IPS DF 6.9 (cell line): ENCODE measurements at places on chromosomes 2 and 18.
A peak's percentile ranks its signal among the peaks of the same experiment; 100 is the strongest.

GRCh38 chr18:49691177-49691608 lies 122.1 kb downstream of the ACAA2 start:
- DNase-seq: no peak

DNA sequence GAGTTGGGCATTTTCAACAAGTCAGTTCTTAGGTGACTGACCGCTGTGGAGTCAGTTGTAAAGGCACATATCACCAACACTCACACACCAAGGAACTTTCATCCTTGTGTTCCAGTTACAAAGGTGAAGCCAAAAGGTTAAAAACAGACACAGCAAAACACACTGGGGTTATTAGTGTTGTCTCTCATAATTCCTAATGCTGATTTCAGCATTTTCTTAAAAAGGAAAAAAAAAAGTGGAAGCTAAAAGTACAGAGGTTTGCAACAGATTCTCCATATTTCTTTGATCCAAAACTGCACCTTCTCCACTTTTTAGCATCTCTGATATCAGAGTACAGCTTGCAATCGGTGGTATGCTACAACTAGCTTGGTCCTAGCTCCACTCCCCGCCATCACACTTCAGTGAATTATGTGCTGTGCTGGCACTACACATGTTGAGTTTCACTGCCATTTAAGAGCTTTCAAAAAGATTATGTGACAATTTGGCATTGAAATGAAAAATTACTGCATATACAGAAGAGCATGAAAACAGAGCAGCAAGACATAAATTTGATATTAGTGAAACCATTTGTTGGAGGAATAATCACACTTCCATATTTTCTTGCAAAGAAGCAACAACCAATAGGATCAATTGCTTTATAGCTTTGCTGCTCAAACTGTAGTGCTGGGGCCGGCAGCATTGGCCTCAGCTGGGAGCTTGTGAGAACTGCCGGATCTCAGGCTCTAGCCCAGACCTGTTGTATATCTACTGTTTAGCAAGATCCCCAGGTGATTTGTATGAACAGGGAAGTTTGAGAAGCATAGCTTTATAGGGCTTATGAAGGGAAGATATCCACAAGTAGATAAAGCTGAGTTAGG lies 62.3 kb upstream of the DAPL1 start:
- no peak for DNase-seq

DNA sequence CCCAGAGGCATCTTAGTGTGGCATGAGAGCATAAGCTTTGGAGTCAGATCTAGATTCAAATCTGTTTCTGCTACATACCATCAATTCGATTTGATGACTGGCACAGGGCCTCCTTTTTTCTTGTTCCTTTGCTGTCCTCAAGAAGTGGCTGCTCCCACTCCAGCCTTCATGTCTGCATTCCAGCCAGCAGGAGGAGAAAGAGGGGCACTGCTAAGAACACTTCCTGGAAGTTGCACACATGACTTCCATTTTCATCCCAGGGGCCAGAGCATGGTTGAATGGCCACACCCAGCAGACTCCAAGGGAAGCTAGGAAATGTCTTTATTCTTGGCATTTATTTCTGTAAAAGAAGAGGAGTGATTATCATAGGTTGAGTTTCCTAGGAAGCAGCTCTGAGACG lies 50.4 kb downstream of the EML6 start:
- DNase-seq: peak; percentile 39

DNA sequence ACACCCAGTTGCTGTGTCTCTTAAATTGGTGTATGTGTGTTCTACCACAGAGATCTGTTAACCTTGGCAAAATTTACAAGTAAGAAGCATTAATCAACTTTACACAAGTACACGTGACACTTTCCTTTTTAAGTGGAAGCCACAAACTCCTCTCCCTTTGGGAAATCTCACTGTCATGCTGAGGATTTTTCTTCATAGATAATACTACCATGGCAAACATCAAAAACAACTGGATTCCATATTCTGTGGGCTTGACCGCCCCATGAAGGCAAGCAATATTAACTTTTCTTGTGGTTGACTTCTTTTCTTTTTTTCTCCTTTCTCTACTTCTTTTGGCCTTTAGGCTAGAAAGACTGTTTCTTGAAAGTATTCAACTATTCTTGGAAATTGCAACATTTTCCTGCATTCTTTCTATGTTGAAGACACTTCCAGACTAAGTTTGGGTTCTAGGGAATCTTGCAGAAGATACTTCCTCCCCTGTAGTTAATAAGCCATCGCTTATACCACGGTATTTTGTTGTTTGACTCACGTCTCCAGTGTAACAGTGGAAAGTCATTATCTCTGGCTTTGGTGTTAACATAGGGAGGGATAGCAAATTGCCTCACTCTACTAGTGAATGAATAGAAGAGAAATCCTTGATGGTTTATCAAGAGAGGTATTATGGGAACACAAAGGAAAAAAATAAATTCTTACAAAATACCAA lies 79.5 kb downstream of the SLC8A1 start:
- DNase-seq: no peak

- DNase-seq: no peak
Observed at GRCh38 chr2:127514485-127514884, 11.8 kb downstream of the IWS1 start.

- DNase-seq: no peak
Observed at GRCh38 chr2:118177884-118178283, 89.6 kb downstream of the INSIG2 start.

- no peak for DNase-seq
Observed at GRCh38 chr2:219001577-219002394, 8.6 kb upstream of the CRYBA2 start.

- no peak for DNase-seq
Observed at GRCh38 chr2:8528863-8529262, 153.0 kb upstream of the ID2 start.

DNA sequence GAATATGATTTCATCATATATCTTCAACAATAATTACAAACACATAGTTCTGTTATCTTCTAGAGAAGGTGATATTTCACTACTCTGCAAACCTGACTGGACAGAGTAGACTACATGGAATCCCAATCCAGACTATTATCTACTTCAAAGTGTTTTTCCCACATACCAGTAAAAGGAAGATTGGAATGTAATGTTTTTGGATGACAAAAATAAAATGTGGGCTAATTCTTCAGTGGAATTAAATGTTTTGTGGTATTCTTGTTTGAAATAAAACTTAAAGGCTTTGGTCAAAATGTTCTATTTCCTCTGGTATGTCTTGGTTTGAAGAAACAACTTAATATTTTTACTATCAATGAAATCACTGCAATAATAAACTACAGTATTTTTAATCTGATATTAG lies 22.1 kb downstream of the COL5A2 start:
- DNase-seq: no peak

- no peak for DNase-seq
Observed at GRCh38 chr2:224146356-224147160, 107.5 kb upstream of the SERPINE2 start.

GRCh38 chr18:26419746-26420145 lies 128.6 kb downstream of the KCTD1 start:
- no peak for DNase-seq

DNA sequence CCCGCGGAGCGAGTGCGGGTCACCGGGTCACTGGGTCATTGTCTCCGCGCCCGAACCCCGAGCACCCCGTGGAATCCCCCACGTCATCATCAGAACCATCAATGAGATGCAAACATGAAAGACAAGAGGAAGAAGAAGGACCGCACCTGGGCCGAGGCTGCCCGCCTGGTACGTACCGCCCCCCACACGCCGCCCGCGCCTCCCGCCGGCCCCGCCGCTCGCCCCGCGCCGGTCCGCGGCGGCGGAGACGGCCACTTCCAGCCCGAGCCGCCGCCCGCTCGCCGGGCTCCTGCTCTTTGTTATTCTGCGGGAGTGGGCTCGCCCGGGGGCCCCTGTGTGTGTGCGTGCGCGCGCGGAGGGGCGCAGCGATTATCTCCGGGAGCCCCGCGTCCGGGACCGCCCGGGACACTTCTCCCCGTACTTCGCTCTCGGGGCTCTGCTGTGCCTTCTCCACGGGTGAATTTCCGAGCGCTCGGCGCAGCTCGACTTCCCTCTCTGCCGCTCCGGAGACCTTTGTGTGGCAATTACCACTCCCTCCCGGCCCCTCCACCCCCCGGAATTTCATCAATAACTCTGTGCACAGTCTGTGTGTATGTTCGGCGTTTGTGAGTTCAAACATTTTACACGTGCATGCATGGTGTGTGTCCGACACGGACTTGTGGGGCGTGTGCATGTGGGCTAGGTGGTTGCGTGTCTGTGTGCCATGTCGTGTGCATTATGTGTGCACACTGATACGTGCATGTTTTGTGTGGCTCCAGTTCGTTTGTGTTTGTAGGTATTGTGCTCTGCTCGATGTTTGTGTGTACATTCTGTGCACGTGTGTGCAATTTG lies 714 bp downstream of the ASXL3 start:
- no peak for DNase-seq

GRCh38 chr2:205775097-205775877 lies 93.0 kb downstream of the NRP2 start:
- DNase-seq: no peak

DNA sequence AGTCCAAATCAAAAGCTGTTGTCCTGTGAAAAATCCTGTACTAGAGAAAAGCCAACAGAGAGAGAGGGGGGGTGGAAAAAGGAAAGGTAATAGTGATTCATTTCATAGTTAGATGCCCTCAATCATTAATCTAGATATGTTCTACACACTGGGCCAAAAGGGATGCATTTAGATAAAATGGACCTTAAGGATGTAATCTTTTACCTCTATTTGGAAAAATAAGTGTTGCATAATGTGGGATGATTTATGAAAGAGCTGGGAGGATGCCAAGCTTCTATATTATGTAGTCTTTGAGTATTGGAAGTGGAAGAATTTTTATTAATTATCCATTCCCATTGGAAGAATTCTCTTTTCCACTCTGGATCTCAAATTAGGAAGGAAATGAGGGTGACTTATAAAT lies 480.5 kb upstream of the ZEB2 start:
- DNase-seq: no peak

- no peak for DNase-seq
Observed at GRCh38 chr18:74124642-74125041, 23.0 kb downstream of the FBXO15 start.

GRCh38 chr2:27537287-27537686 lies 40.6 kb downstream of the GCKR start:
- no peak for DNase-seq

- DNase-seq: no peak
Observed at GRCh38 chr18:50356036-50356945, 18.6 kb upstream of the SKA1 start.
